ENCODE measurements at places on chromosomes 3 and 15. TPM values are rescaled to one million over a fixed set of nuclear protein-coding genes. Genes with fewer than 3 reads are reported as not detected.

GRCh38 chr3:71469138-71469435 lies 114.4 kb downstream of the FOXP1 start:
- no peaks in the 10 kb centered on the region for H3K27me3 ChIP-seq
- no peak overlapping the region for H3K4me3 ChIP-seq
- no peaks in the 10 kb centered on the region for H3K36me3 ChIP-seq
- H3K27ac ChIP-seq, result no peak overlapping the region
- no peak for DNase-seq

DNA sequence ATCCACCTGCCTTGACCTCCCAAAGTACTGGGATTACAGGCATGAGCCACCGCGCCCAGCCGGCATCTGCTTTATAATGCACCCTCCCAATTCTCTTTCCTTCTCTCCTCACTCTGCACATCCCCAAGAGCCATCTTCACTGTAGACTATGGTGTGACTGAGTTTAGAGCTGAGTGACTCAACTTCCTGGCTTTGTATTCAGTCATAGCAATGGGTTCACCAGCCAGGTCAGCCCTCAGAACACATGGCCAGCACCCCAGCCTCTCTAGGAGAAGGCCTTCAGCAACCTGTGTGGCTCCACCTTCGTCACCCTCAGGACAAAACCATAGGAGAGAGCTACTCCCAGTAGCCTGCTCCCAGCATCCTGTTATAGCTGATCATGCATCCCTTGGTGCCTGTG lies 33.0 kb downstream of the ARID3B start:
- H3K27ac ChIP-seq, result no peak overlapping the region
- H3K4me3 ChIP-seq, result no peak overlapping the region
- DNase-seq, result no peak
- H3K4me1 ChIP-seq, result no peaks in the 10 kb centered on the region

GRCh38 chr15:63453186-63453905 lies 51.0 kb upstream of the USP3 start:
- H3K36me3 ChIP-seq, result no peaks in the 10 kb centered on the region
- DNase-seq, result no peak
- no peaks in the 10 kb centered on the region for H3K27me3 ChIP-seq
- H3K4me3 ChIP-seq, result no peak overlapping the region
- H3K4me1 ChIP-seq, result no peaks in the 10 kb centered on the region

- DNase-seq, result no peak
- no peaks in the 10 kb centered on the region for H3K4me1 ChIP-seq
- no peaks in the 10 kb centered on the region for H3K36me3 ChIP-seq
- no peaks in the 10 kb centered on the region for H3K27me3 ChIP-seq
- no peak overlapping the region for H3K4me3 ChIP-seq
These were observed 355.2 kb downstream of the FOXP1 start for GRCh38 chr3:71228156-71228866.

PARP14 gene
- total RNA-seq, result 64.0 TPM

GRCh38 chr3:119018690-119019463 lies 15.8 kb downstream of the IGSF11 start:
- H3K27ac ChIP-seq, result no peak overlapping the region
- H3K27me3 ChIP-seq, result no peaks in the 10 kb centered on the region
- no peak for DNase-seq
- H3K36me3 ChIP-seq, result no peaks in the 10 kb centered on the region
- no peaks in the 10 kb centered on the region for H3K4me1 ChIP-seq

DNA sequence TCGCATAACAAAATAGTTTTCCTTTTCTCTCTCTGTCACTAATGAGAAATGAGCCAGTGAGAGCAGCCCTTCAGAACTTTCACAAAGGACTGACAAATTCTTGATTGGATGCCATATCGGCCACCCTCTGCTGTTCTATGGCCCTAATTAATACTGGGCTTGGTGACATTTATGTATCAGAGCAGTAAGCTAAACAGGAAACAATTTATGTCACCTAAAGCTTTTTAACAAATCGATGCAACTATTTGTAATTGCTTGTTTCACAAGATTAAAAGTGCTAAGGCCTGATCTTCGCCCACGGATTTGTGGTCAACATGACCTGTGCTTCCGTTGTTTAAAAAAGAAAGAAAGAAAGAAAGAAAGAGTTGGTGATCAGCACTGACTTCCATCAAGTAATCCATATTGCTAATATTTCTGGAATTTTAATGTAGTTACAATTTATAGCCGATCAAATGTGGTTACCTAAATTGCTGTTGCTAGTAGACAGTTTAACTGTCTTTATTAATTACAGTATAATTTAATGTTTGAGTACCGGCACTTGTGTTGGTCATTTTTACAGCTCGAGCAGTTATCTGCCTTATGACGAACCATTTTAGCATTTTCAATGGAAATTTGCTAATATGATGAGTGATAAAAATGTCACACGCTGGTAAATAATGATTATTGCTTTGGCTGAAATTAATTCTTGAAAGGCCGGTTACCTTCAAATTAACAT lies 631.3 kb downstream of the FOXP1 start:
- H3K4me1 ChIP-seq, result no peaks in the 10 kb centered on the region
- no peak overlapping the region for H3K27ac ChIP-seq
- H3K36me3 ChIP-seq, result no peaks in the 10 kb centered on the region
- DNase-seq, result no peak

- H3K4me1 ChIP-seq, result no peaks in the 10 kb centered on the region
- H3K4me3 ChIP-seq, result no peak overlapping the region
- no peaks in the 10 kb centered on the region for H3K36me3 ChIP-seq
- no peaks in the 10 kb centered on the region for H3K27me3 ChIP-seq
- DNase-seq, result no peak
These were observed 168.8 kb downstream of the CHDH start for GRCh38 chr3:53677413-53677812.

GRCh38 chr3:129162729-129163579 lies 2.1 kb upstream of the ISY1 start:
- H3K4me1 ChIP-seq, result peaks cover 5% of the 10 kb centered on the region
- no peaks in the 10 kb centered on the region for H3K27me3 ChIP-seq
- H3K4me3 ChIP-seq, result no peak overlapping the region
- no peak for DNase-seq
- peaks cover 12% of the 10 kb centered on the region for H3K36me3 ChIP-seq

- H3K27me3 ChIP-seq, result no peaks in the 10 kb centered on the region
- DNase-seq, result no peak
- no peaks in the 10 kb centered on the region for H3K4me1 ChIP-seq
- no peak overlapping the region for H3K27ac ChIP-seq
- H3K36me3 ChIP-seq, result no peaks in the 10 kb centered on the region
These were observed 9.6 kb upstream of the FMN1 start for GRCh38 chr15:33204087-33204486.

ISLR2 gene
- total RNA-seq, result 1.1 TPM

GRCh38 chr3:101240719-101241399 lies 79.5 kb downstream of the IMPG2 start:
- H3K27me3 ChIP-seq, result no peaks in the 10 kb centered on the region
- no peaks in the 10 kb centered on the region for H3K36me3 ChIP-seq
- H3K4me1 ChIP-seq, result no peaks in the 10 kb centered on the region
- no peak overlapping the region for H3K27ac ChIP-seq

- no peak overlapping the region for H3K4me3 ChIP-seq
- DNase-seq, result no peak
- no peaks in the 10 kb centered on the region for H3K27me3 ChIP-seq
- H3K36me3 ChIP-seq, result no peaks in the 10 kb centered on the region
These were observed 178.6 kb downstream of the SATB1 start for GRCh38 chr3:18246336-18247060.

- no peaks in the 10 kb centered on the region for H3K4me1 ChIP-seq
- H3K27me3 ChIP-seq, result no peaks in the 10 kb centered on the region
- no peak overlapping the region for H3K4me3 ChIP-seq
These were observed 75.3 kb downstream of the NCEH1 start for GRCh38 chr3:172635588-172635987.

- H3K27me3 ChIP-seq, result no peaks in the 10 kb centered on the region
- H3K4me1 ChIP-seq, result no peaks in the 10 kb centered on the region
- no peak overlapping the region for H3K27ac ChIP-seq
- H3K36me3 ChIP-seq, result no peaks in the 10 kb centered on the region
These were observed 166.0 kb upstream of the SATB1 start for GRCh38 chr3:18591120-18591519.

GRCh38 chr3:54159917-54160316 lies 37.6 kb downstream of the CACNA2D3 start:
- no peak for DNase-seq
- H3K4me3 ChIP-seq, result no peak overlapping the region

UNC13C gene
- total RNA-seq, result 0.19 TPM

DNA sequence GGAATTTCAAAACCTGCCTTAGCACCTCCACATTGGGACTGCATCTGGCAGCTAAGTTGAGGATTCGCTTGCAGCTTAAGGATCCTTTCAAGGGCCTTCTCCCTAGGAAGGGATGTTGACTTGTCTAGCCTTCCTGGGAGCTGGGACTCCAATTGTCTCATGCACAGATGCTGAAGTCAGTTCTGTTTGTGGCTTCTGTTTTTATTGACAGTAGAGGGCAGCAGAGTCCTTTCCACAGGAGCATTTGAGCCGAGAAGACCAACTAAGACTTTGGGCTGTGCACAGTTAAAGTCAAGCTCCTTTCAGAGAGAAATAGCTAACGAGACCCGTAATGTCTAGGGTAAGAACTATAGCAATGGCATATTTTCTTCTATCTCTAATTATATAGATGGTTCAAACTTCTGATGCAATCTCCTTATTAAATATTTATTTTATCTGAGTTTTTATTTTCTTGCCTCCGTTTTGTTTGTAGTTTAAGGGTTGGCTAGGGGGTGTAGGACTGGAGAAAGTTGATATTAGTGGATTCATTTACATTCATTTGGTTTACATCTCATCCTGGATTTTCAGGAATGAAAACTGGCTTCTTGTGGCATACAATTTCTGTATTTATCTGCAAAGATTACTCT lies 59.7 kb upstream of the KBTBD8 start:
- no peaks in the 10 kb centered on the region for H3K4me1 ChIP-seq
- no peaks in the 10 kb centered on the region for H3K36me3 ChIP-seq
- no peaks in the 10 kb centered on the region for H3K27me3 ChIP-seq
- H3K4me3 ChIP-seq, result no peak overlapping the region

- no peaks in the 10 kb centered on the region for H3K27me3 ChIP-seq
- no peak overlapping the region for H3K27ac ChIP-seq
- H3K4me3 ChIP-seq, result no peak overlapping the region
- H3K4me1 ChIP-seq, result peaks cover 2% of the 10 kb centered on the region
These were observed 6.5 kb downstream of the FOXP1 start for GRCh38 chr3:71577011-71577410.

GRCh38 chr3:37907906-37908305 lies 46.2 kb downstream of the CTDSPL start:
- no peak overlapping the region for H3K4me3 ChIP-seq
- no peak for DNase-seq
- no peaks in the 10 kb centered on the region for H3K27me3 ChIP-seq
- H3K36me3 ChIP-seq, result no peaks in the 10 kb centered on the region

GOLGA8T gene
- total RNA-seq, result not detected

GRCh38 chr3:61687206-61687605 lies 125.8 kb downstream of the PTPRG start:
- H3K36me3 ChIP-seq, result no peaks in the 10 kb centered on the region
- peaks cover 2% of the 10 kb centered on the region for H3K4me1 ChIP-seq
- H3K27me3 ChIP-seq, result no peaks in the 10 kb centered on the region
- H3K4me3 ChIP-seq, result no peak overlapping the region
- H3K27ac ChIP-seq, result no peak overlapping the region
- peak; percentile 20 for DNase-seq

SLC15A2 gene
- total RNA-seq, result 21.8 TPM

C3orf20 gene
- 0.16 TPM for total RNA-seq

RTP1 gene
- total RNA-seq, result not detected

- H3K27ac ChIP-seq, result no peak overlapping the region
- H3K4me3 ChIP-seq, result no peak overlapping the region
- no peaks in the 10 kb centered on the region for H3K36me3 ChIP-seq
- DNase-seq, result no peak
These were observed 102.6 kb downstream of the STAC start for GRCh38 chr3:36482880-36483279.

GRCh38 chr3:139509631-139510030 lies 29.9 kb downstream of the RBP1 start:
- no peaks in the 10 kb centered on the region for H3K4me1 ChIP-seq
- DNase-seq, result no peak
- no peaks in the 10 kb centered on the region for H3K27me3 ChIP-seq
- no peak overlapping the region for H3K4me3 ChIP-seq
- no peak overlapping the region for H3K27ac ChIP-seq

GRCh38 chr3:114622001-114622400 lies 328.2 kb downstream of the TIGIT start:
- H3K4me3 ChIP-seq, result no peak overlapping the region
- no peaks in the 10 kb centered on the region for H3K27me3 ChIP-seq
- H3K36me3 ChIP-seq, result no peaks in the 10 kb centered on the region
- no peak overlapping the region for H3K27ac ChIP-seq
- no peak for DNase-seq

DNA sequence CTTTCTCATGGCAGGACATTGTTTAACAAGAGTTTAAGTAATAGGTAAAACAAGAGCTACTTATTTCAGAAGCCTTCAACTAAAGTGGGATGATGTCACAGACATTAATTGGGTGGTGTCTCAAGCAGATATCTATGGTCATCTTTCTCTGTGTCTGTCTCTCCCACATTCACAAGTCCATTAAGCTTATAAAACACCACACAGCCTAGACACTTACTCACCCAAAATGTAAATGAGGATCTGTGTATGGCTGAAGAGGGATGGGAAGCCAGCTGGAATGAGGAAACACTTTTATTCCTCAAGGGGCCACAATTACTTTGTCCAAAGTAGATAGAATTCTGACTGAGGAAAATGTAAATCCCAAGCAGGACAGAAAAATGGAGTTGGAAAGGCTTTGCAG lies 183.8 kb downstream of the THRB start:
- DNase-seq, result no peak
- no peaks in the 10 kb centered on the region for H3K36me3 ChIP-seq
- no peak overlapping the region for H3K27ac ChIP-seq
- peaks cover 1% of the 10 kb centered on the region for H3K4me1 ChIP-seq

GUCA1C gene
- total RNA-seq, result not detected

DNA sequence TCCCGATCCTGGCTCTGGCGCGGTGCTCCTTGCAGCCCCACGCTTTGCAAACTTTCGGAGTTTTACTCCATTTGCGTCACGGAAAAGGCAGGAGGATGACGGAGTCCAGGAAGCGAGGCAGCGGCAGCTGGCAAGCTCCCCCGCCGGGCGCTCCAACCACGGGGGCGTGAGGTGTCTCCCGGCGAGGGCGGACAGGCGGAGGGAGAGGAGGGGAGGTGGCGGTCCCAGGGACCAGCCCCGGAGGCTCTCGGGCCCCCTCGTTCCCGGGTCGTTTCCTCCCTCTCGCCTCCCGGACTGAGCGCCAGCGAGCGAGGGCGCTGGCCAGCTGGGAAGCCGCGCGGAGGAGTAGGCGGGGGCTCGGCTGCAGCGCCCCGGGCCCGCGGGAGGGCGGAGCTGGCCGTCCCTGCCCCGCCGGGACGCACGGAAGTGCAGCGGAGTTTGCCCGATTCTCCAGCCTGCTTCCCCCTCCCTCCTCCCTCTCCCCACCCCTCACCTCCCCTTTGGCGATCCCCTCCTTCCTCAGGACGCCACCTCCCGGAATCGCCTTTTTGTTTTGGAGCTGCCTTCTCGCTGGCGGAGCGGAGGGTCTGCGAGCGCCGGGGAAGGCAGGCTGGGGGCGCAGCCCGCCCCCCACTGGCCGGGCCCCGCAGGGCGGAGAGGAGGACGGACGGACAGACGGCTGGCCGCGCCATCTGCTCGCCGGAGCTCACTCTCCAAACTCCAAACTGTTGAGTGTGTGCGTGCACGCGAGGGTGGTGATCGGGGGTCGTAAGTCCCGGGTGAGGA lies at the start of gene SNX33:
Gene SNX33, plus strand, starts transcription at position 543 of the 786 bp plus-strand sequence. CDS start 1,191 bp downstream, outside the sequence.
- peak; percentile 90 for DNase-seq
- H3K27me3 ChIP-seq, result no peaks in the 10 kb centered on the region
- H3K36me3 ChIP-seq, result peaks cover 6% of the 10 kb centered on the region
- peaks cover 35% of the 10 kb centered on the region for H3K4me1 ChIP-seq
- H3K27ac ChIP-seq, result peak within 1 kb of the TSS; percentile 96
- H3K4me3 ChIP-seq, result peak within 1 kb of the TSS; percentile 93
